Suppressor macrophage treated with lipopolysaccharide for 4 hours (primary cell): ENCODE measurements at places on chromosomes 13 and 19.

- DNase-seq: peak; percentile 99
These were observed at the start of gene PAK4 for GRCh38 chr19:39125554-39126311. Gene PAK4 (plus strand): TSS chr19:39125786. CDS start chr19:39169554, 43,768 bp downstream.

DNA sequence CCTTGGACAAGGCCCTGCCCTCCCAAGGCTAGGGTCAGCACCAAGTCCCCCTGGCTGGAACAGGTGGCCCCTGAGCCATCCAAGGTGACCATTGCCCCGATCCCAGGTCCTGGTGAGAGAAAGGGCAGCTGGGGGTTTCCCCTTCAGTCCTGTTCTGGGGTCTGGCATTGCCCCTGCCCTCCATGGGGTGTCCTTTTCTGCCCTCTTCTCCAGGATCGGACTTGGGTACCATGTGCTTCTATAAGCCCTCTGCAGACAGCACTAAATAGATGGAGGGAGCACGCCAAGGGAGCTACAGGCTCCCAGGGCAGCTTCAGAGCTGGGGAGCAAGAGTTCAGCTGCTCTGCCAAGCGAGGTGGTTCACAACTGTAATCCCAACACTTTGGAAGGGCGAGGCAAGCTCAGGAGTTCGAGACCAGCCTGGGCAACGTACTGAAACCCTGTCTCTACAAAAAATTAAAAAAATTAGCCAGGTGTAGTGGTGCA, 13.5 kb upstream of the KCNN1 start:
- no peak for DNase-seq

- DNase-seq: no peak
These were observed 226.7 kb downstream of the RFC3 start for GRCh38 chr13:34044660-34045080.

GRCh38 chr13:98570929-98571372, 6.0 kb downstream of the STK24 start:
- DNase-seq: peak; percentile 73

DNA sequence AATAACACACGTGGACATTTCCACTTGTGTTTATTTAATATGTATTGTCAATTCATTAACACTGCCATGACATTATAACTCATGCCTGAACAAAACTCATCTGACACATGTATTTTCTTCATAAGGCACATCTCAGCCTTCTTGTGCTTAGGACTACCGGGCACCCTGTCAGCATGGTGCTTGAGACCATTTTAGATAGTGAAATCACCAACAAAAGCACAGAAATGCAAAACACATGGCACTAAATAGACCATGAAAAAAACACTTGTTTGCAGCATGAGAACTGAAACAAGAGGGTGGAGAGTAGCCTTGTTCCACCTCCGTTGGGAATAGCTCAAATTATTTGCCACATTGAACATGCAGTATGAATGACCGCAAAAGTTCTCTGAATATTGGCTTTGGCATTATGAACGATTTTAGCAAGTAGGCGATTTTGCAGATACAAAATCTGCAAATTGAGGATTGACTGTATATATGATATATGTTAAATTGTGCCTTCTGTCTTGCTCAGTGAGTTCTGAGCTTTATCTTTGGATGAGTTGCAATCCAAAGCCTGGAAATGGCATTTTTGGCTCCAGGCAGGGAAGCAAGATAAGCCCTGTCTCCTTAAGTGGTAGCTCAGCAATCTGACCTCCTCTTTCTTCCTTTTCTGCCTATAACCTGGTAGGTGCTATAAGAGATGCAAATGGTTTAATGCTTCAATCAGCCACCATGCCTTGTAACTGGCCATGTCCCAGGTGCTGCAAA, 328.2 kb downstream of the HS6ST3 start:
- DNase-seq: no peak
